ENCODE measurements at places on chromosomes 6 and 20.

DNA sequence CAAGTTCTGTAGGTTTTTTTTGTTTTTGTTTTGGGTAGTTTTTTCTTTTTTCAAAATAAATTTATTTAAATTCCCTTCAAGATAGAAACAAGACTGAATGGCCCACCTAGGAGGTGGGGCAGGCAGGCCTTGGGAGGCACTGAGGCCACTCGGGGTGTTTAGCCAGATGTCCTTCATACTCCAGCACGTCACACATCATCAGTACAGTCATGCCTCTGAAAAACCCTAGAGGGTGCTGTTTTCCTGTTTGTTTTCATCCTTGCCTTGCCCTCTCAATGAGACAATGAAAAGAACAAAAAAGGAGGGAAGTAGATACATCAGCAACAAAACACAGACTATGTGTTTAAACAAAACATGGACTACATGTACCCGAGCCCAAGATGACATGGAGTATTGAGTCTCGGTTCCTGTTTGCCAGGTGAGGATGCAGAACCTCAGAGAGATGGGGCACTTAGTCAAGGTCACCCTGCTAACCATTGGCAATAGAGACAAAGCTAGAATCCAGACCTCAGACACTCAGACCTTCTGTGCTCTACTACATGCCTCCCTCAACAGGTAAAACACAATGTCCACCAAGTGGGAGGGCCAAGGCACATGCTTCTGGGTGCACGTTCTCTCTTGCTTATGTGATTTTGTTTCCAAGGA lies 26.8 kb upstream of the CLIC5 start:
- DNase-seq, result peak; percentile 47

- DNase-seq, result peak; percentile 24
Observed at GRCh38 chr6:43113431-43114260, 37.5 kb downstream of the PTK7 start.

DNA sequence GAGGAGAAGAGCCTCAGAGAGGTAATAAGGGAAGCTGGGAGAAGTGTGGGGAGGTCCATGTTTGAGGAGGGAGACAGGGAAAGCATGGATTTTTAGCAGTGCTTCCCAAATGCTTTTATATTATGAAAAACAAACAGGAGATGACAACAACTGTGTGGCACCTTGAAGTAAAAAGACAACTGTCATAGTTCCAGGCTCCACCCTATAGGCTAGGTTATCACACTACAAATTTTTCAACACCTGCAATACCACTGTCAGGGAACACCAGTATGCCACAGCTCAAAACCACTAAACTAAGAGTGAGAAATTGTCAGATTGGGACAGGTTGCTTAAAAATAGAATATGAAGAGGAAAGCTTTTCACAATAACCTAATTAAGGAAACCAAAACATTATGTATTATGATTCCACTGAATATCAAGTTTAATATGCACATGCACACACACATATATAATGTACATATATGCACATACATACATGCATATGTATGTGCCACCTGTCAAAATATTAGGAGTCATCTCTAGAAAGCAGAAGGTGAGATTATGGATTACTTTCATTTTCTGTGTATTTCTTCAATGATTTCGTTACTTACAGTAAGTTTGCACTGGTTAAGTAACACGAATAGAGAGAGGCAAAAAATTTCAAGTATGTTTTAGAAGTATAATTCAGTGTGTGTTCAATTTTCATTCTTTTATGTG lies 261.2 kb downstream of the PTPRK start:
- no peak for DNase-seq

DNA sequence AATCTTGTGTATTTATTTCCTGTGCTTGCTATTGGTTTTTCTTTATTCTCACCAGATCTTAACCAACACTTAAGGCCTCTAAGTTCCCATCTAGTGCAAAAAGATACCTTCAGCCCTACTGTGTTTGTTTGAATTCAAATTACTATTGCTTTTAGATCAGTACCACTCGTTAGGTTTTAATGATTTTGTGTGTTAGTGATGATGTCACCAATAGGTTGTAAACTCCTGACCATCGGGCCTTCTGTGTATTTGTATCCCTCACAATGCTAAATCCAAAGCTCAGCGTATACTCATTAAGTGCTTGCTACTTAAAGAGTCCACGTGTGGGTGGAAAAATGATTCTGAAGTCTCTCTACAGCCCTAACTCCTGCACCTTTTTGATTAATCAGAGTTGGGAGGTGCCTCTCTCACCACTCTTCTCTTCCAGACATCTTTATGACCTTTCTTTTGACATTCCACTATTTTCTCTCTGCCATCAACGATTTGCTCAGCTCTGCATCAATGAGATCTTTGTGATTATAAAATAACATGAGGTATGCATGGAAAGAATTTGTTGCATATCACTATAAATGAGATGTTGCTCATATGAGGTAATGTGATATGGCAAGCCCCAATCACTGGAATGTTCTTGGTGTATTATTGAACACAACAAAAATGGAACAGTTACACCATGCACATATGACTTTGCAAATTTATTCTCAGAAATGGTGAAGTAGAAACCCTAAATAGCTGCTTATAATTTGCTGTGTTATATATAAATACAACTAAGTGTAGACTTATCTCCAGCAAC lies 55.1 kb upstream of the LAMA2 start:
- no peak for DNase-seq

DNA sequence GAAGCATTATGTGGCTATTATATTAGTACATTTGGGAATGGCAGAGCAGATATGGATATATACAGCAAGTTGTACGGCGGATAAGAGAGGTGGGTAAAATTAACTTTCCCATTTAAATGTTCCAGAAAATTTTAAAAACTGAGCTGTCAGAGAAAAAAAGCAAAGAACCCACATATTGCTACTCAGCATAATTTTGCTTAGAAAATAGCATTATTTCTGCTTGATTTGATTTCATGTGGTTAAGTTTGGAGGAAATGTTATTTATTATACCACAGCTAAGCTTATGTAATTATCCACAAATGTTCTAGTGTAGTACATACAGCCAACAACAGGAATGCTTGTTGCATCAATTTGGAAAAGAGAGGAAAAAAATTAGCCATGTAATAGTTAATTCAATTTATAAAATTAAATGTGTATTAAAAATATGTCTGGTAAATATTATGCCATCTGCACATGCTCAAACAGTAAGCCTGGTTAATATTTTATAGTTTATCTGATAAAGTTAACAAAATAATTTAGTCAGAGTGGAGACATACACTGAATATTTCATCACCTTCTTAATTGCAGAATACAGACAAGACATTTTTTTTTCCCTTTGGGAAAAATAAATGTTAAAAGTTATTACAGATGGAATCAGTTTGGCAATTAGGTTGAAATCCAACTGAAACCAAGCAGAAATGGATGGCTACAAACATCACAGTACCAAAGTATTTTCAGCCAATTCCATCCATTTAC lies 172.1 kb upstream of the ID4 start:
- no peak for DNase-seq

Data from COR-L47 (cell line).